ENCODE measurements at places on chromosomes 5 and 9.

DNA sequence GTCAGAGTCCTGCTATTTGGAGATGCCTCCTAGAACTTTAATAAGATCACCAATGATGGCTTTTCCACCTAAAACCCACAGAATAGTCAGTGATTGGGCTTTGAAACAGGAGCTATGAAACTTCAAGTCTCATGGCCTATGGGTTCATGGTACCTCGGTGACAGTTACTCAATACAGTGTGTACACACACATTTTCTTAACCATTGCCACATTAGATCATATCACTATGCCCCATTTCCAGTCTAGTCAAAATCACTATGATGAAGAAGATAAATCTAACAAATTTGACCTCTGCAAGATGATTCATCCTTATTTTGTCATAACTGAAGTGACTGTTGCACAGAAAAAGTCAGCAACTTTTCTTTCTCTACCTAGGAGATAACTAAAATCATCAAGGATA lies 86.8 kb upstream of the OR13F1 start:
- no peak overlapping the region for H3K27ac ChIP-seq
- no peak overlapping the region for H3K4me3 ChIP-seq
- H3K27me3 ChIP-seq, result no peaks in the 10 kb centered on the region

DNA sequence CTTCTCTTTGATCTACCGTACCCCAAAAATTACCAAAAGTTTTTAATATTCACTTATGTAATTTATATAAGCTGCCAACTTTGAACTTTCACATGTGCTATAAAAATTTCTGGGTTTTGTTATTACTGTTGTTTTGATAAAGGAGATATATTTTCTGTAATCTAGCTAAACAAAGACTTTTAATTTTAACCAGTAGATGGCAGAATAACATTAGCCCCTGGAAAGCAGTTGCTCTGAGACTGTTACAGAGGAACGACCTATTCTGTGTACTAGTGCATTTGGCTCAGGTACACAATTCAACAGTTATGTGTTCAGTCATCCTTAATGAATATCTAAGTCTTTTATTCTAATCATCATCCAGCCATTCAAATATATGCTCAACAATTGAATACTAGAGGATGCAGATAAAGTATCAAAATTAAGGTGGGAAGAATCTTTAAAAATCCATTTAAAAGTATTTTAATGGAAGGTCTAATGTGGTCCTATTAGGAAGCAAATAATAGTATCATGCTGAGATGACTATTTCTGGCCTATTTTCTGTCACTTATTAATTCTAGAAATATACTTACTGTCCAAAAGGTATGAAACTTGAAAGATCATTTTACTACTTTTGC lies 8.6 kb downstream of the KLHL9 start:
- H3K4me1 ChIP-seq, result peaks cover 13% of the 10 kb centered on the region
- DNase-seq, result no peak
- H3K36me3 ChIP-seq, result peaks cover 29% of the 10 kb centered on the region
- no peaks in the 10 kb centered on the region for H3K27me3 ChIP-seq
- no peak overlapping the region for H3K4me3 ChIP-seq

- H3K4me1 ChIP-seq, result no peaks in the 10 kb centered on the region
- H3K27ac ChIP-seq, result no peak overlapping the region
- no peak overlapping the region for H3K4me3 ChIP-seq
- H3K27me3 ChIP-seq, result no peaks in the 10 kb centered on the region
- H3K36me3 ChIP-seq, result no peaks in the 10 kb centered on the region
- DNase-seq, result no peak
These were observed 17.8 kb upstream of the C9orf72 start for GRCh38 chr9:27591093-27591492.

DNA sequence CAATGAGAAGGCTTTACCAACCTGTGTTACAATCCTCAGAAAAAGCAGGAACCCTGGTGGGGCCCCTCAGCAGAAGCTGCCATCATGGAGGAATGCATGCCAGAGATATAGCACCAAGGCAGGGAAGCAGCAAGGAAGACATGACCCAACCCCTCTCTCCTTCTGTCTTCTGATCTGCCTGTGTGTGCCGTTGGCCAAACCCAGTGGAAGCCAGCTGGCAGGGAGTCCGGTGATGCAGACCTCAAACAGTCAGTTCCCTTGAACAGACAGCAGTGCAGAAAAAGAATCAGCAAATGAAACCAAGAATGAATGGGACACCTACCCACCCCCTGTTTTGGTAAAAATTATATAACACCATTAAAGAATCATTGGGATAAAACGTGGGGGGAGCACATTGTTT lies 234.2 kb downstream of the ZNF608 start:
- H3K4me3 ChIP-seq, result no peak overlapping the region
- H3K27me3 ChIP-seq, result no peaks in the 10 kb centered on the region
- DNase-seq, result no peak
- H3K27ac ChIP-seq, result no peak overlapping the region

DNA sequence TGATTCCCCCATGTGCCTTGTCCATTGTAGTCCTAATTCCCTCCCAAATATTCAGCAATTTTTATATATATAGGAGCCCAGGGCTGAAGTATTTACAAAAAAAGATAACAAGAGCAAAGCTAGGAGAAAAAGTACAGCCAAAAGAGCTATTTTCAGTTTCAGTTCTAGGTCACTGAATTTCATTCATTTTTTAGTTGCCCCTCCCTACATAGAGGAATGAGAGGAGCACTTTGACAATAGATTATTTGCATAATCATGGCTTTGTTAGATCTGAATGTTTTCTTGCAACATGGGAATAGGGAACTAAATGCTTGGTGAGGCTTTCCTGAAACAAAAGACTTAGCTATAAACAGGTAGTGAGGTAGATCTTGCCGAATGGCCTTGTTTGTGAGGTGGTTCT lies 15.3 kb upstream of the F2RL2 start:
- H3K36me3 ChIP-seq, result no peaks in the 10 kb centered on the region
- H3K4me3 ChIP-seq, result no peak overlapping the region
- H3K4me1 ChIP-seq, result no peaks in the 10 kb centered on the region
- no peaks in the 10 kb centered on the region for H3K27me3 ChIP-seq

DNA sequence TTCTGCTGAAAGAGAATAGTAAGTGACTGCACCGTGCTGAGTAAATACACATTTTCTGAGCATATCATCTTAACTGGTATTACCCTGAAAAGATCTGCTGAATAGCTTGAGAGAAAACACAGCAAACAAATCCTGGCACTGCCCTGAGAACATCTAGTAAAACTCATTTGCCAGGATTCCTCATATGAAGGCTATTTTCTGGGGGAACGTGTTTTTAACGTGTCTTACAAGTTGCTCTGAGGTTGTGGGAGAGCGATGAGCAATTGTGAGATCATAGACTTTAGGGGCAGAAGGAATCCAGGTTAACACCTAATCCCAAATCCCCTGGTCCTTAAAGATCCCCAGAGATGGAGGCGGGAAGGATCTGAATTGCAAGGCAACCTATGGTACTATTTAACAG lies 331.9 kb upstream of the RFX3 start:
- H3K27me3 ChIP-seq, result no peaks in the 10 kb centered on the region
- H3K4me3 ChIP-seq, result no peak overlapping the region
- no peak overlapping the region for H3K27ac ChIP-seq
- peaks cover 13% of the 10 kb centered on the region for H3K36me3 ChIP-seq
- H3K4me1 ChIP-seq, result no peaks in the 10 kb centered on the region

- no peak overlapping the region for H3K4me3 ChIP-seq
- no peaks in the 10 kb centered on the region for H3K36me3 ChIP-seq
- no peak overlapping the region for H3K27ac ChIP-seq
- DNase-seq, result no peak
These were observed 93.4 kb upstream of the CDH6 start for GRCh38 chr5:31100047-31100575.

GRCh38 chr5:10272053-10272874 lies 22.2 kb downstream of the CCT5 start:
- H3K27me3 ChIP-seq, result no peaks in the 10 kb centered on the region
- no peak for DNase-seq
- H3K4me3 ChIP-seq, result no peak overlapping the region
- H3K27ac ChIP-seq, result no peak overlapping the region
- no peaks in the 10 kb centered on the region for H3K4me1 ChIP-seq

- H3K4me1 ChIP-seq, result no peaks in the 10 kb centered on the region
- no peak for DNase-seq
- no peaks in the 10 kb centered on the region for H3K36me3 ChIP-seq
- no peak overlapping the region for H3K4me3 ChIP-seq
- H3K27ac ChIP-seq, result no peak overlapping the region
These were observed 264.4 kb upstream of the GAS1 start for GRCh38 chr9:87211669-87212068.

GRCh38 chr5:81241961-81242648 lies 9.0 kb downstream of the CKMT2 start:
- peaks cover 11% of the 10 kb centered on the region for H3K4me1 ChIP-seq
- H3K27ac ChIP-seq, result peak overlapping the region; percentile 47
- H3K4me3 ChIP-seq, result no peak overlapping the region
- H3K27me3 ChIP-seq, result no peaks in the 10 kb centered on the region
- H3K36me3 ChIP-seq, result no peaks in the 10 kb centered on the region
- DNase-seq, result no peak

DNA sequence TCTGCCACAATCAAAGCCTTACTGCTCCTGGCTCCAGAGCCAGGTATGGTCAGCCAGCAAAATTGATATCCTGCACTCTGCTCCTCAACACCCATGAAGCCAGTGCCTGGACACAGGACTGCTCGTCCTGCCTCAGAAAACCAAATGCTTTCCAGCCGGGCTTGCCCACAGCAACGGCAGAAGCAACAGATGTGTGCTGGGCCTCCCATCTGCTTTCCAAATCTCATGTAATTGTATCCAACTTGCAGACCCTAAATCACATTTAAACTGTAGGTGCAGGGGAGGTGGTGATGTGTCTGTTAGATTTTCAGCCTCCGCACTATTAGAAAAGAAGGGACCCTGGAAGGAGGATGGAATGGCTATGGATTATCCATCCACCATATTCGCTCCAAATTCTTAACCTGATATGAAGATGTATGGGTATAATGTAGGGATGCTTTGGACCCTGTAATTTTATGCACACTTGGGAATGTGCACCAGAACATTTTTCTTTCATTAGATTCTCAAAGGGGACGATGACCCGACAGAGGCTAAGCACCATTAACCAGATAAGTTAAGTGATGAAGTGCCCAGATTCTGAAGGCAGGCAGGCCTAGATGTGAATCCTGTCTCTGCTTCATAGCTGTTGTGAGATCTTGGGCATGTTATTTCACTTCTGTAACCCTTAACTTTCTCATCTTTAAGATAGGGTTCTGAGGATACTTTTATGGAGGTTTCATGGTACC lies 58.2 kb downstream of the EXOSC2 start:
- H3K4me1 ChIP-seq, result no peaks in the 10 kb centered on the region
- H3K36me3 ChIP-seq, result no peaks in the 10 kb centered on the region
- DNase-seq, result no peak
- no peaks in the 10 kb centered on the region for H3K27me3 ChIP-seq
- no peak overlapping the region for H3K4me3 ChIP-seq

- H3K27ac ChIP-seq, result no peak overlapping the region
- no peak overlapping the region for H3K4me3 ChIP-seq
- H3K36me3 ChIP-seq, result no peaks in the 10 kb centered on the region
- H3K4me1 ChIP-seq, result no peaks in the 10 kb centered on the region
- H3K27me3 ChIP-seq, result no peaks in the 10 kb centered on the region
These were observed 24.6 kb downstream of the SSBP2 start for GRCh38 chr5:81726297-81726696.

- H3K4me3 ChIP-seq, result no peak overlapping the region
- DNase-seq, result no peak
- no peaks in the 10 kb centered on the region for H3K27me3 ChIP-seq
- no peaks in the 10 kb centered on the region for H3K4me1 ChIP-seq
- no peak overlapping the region for H3K27ac ChIP-seq
- H3K36me3 ChIP-seq, result no peaks in the 10 kb centered on the region
These were observed 46.1 kb upstream of the CER1 start for GRCh38 chr9:14768405-14769229.

- H3K27me3 ChIP-seq, result no peaks in the 10 kb centered on the region
- H3K27ac ChIP-seq, result no peak overlapping the region
- H3K4me1 ChIP-seq, result no peaks in the 10 kb centered on the region
These were observed 600.5 kb downstream of the NR2F1-AS1 start for GRCh38 chr5:92980491-92980890.

GRCh38 chr5:176818391-176819098 lies 8.2 kb downstream of the UNC5A start:
- no peaks in the 10 kb centered on the region for H3K4me1 ChIP-seq
- H3K4me3 ChIP-seq, result no peak overlapping the region
- no peak for DNase-seq
- H3K27ac ChIP-seq, result no peak overlapping the region

- H3K27ac ChIP-seq, result no peak overlapping the region
- no peaks in the 10 kb centered on the region for H3K4me1 ChIP-seq
- DNase-seq, result no peak
- no peaks in the 10 kb centered on the region for H3K36me3 ChIP-seq
- no peak overlapping the region for H3K4me3 ChIP-seq
- H3K27me3 ChIP-seq, result no peaks in the 10 kb centered on the region
These were observed 17.8 kb upstream of the GLIS3 start for GRCh38 chr9:4317681-4318080.

GRCh38 chr5:41835645-41836044 lies 34.6 kb downstream of the OXCT1 start:
- H3K4me1 ChIP-seq, result peaks cover 4% of the 10 kb centered on the region
- peak overlapping the region; percentile 62 for H3K27ac ChIP-seq
- H3K4me3 ChIP-seq, result no peak overlapping the region
- DNase-seq, result peak; percentile 50

GRCh38 chr9:136539427-136540421 lies 6.1 kb downstream of the NOTCH1 start:
- peak overlapping the region; percentile 17 for H3K4me3 ChIP-seq
- H3K27me3 ChIP-seq, result no peaks in the 10 kb centered on the region
- peak overlapping the region; percentile 76 for H3K27ac ChIP-seq
- peaks cover 21% of the 10 kb centered on the region for H3K4me1 ChIP-seq

DNA sequence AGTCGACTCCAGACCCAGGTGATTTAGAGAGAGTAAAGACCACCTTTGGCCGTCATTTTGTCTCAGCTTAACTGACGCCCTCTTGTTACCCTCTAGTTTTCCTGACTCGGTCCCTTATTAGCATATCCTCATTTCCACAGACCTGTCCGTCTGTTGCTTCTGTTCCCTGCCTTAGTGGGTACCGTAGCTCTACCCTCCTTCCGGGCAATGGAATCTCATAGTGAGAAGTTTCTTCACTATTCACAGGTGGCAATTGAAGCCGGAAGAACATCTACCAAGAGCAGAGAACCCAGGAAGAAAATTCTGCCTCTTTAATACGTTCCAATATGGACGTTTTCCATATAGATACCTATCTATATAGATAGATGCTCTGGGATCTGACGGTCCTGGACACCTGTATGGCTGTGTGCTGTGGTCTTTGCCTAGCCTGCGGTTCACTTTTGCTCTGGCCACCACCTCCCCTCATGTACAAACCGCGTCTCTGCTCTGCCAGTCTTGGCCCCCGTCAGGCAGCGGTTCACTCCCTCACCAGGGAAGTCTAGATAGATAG lies 652 bp upstream of the TMEM161B start:
- peak overlapping the region; percentile 85 for H3K4me3 ChIP-seq
- no peak for DNase-seq
- no peaks in the 10 kb centered on the region for H3K36me3 ChIP-seq
- no peaks in the 10 kb centered on the region for H3K27me3 ChIP-seq

- no peak for DNase-seq
- H3K4me3 ChIP-seq, result no peak overlapping the region
- H3K27me3 ChIP-seq, result no peaks in the 10 kb centered on the region
- H3K27ac ChIP-seq, result no peak overlapping the region
These were observed 499.7 kb downstream of the PDE4D start for GRCh38 chr5:59393585-59394420.
